ENCODE measurements at places on chromosomes 6 and 20.

DNA sequence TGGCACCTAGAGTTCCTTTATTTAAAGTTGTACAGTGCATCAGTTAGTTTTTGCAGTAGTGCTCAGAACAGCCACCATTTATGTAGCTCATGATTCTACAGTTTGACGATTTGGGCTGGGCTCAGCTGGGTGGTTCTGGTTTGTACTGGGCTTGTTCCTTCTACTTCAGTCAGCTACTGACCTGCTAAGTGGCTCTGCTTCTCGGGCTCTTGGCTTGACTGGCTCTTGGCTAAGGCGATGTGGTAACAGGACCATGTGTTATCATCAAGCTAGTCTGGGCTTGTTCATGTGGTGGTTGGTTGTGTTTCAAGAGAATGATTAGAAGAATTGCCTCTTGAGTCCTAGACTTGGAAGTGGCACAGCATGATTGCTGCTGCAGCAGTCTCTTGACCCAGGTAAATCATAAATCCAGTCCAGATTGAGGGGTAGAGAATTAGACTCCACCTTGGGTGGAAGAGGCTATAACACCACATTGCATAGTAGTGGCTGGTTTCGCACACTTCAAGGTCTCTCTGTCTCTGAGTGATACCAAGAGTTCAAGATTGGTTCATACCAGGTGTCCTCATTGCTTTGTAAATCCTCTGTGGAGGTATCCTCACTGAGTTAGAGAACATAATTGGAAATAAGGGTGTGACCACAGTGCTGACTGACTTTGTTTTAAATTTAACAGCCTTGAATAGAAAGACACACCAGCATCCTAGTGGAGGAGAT is 253.0 kb downstream of the ARID1B start:
- DNase-seq = no peak

DNA sequence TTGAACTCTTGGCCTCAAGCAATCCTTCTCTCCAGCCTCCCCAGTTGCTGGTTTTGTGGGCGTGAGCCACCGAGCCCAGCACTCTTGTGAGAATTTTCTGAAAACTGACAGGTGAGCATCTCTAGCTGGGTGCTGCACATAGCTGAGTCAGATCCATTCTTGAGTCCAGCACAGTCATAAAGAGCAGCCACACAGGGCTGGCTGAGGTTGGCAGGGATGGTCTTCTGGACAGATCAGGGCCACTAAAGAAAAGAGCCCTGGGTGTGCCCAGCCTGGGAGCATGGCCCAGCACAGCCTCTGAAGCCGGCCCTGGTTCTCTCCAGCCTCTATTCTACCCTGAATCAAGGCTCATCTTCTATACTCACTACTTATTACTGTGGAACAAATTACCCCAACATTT is 11.5 kb downstream of the DLGAP4 start:
- no peak for DNase-seq

DNA sequence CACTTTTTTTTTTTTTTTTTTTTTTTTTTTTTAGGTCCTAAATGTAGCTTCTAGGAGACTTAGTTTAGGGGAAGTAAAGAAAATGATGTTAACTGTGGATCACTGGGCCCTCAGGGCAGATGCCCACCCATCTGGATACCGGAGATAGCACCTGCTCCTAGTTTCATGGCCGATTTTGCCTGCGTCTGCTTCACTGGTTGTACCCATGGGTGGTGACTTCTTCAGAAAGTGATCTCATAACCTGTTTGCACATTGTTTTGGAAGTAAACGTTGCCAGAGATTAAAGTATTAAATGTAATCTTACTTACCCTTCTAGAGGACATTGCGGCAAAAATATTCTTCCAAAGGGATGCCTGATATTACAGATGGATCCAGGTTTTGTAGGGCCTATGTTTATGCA is 79.8 kb upstream of the SGK1 start:
- DNase-seq = no peak

- DNase-seq = peak; percentile 78
Measured at GRCh38 chr6:159008656-159009288, 8.8 kb upstream of the RSPH3 start.

DNA sequence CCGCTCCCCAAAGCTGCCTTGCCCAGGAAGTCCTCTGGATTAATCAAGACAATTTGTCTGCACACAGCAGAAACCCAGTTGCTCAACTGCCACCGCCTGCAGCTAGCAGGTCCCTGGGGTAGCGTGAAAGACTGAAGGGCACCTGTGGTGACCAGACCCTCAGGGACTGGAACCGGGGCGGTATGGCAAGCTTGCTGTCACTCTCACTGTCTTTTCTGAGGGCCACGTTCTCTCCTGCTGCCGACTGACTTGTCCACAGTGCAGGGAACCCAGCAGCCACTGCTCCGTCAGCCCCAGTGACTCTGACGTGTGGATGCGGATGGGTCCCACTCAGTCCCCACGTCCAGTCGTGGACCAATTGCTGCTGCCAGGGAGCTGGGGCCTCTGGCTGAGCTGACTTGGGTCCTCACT is 72.8 kb upstream of the PMEPA1 start:
- DNase-seq = no peak

DNA sequence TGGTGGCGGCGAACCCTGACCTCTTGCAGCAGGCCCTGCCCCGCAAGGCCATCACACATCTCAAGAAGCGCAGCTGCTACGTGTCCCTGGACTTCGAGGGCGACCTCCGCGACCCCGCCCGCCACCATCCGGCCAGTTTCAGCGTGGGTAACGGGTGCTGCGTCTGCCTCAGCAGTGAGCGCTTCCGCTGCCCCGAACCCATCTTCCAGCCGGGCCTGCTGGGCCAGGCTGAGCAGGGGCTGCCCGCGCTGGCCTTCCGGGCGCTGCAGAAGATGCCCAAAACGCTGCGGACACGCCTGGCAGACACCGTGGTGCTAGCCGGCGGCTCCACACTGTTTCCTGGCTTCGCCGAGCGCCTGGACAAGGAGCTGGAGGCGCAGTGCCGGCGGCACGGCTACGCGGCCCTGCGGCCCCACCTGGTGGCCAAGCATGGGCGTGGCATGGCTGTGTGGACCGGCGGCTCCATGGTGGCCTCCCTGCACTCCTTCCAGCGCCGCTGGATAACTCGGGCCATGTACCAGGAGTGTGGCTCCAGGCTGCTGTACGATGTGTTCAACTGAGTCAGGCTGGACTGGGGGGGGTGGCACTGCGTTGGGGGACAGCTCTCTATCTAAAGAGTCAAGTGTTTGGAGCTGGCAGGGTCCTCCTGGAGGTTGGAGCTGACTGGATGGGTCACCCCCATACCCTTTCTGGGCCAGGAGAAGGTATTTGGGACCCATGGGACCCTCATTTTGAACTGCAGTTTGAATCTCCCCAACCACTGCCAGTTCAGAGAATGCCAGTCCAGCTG is 1.1 kb downstream of the ACTL10 start:
- DNase-seq = peak; percentile 78

GRCh38 chr6:123497025-123497424 is 139.7 kb downstream of the TRDN start:
- DNase-seq = no peak

DNA sequence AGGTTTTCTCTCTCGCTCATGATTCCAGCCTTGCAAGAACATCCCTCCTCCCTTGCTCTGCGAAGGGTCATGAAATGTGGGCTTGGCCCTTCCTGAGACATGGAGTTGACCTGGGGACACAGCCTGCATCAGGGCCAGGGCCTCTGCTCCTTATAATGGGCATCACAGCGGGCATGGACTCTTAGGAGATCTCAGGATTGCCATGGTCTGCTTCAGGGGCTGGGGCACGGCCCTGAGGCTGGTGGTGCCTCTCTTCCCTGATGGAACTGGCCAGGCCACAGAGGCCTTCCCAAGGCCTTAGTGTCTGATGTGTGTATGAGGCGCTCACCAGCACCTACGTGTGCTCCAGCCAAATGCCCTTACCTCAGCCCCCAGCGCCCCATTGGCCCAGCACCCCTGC is 23.9 kb downstream of the ENTPD6 start:
- no peak for DNase-seq

- no peak for DNase-seq
Measured at GRCh38 chr20:17499041-17499440, 32.1 kb downstream of the BFSP1 start.

- DNase-seq = peak; percentile 11
Measured at GRCh38 chr6:82712826-82713225, 349.2 kb downstream of the TPBG start.

DNA sequence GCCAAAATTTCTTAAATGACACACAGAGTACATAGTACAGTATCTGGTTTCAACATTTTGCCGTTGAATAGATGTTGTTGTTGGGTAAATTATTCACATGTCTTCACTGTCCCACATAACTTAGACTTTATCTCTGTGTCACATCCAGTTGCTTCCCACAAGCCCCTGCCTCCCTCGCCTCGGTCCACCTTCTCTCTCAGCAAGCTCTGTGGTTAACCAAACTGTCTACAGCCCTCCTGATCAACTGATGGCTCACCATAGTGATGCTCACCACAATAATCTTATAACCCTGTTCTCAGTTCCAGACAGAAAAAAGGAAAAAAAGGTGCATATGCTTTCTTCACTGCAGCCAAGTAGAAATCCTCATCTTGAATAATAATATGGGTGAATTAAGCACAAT is 23.0 kb downstream of the IL17F start:
- DNase-seq = peak; percentile 6

Data from CD4-positive, alpha-beta T cell treated with Interleukin-17A for 1 hour (primary cell).